ENCODE measurements at places on chromosomes 7 and 10. TPM values are rescaled to one million over a fixed set of nuclear protein-coding genes. Genes with fewer than 3 reads are reported as not detected.
A peak's percentile ranks its signal among the peaks of the same experiment; 100 is the strongest.

The AKR1D1 gene
- not detected for total RNA-seq

The CASTOR2 gene
- 0.89 TPM for total RNA-seq

The HHEX gene
- 6.8 TPM for total RNA-seq

The SNX13 gene
- total RNA-seq: 26.8 TPM

DNA sequence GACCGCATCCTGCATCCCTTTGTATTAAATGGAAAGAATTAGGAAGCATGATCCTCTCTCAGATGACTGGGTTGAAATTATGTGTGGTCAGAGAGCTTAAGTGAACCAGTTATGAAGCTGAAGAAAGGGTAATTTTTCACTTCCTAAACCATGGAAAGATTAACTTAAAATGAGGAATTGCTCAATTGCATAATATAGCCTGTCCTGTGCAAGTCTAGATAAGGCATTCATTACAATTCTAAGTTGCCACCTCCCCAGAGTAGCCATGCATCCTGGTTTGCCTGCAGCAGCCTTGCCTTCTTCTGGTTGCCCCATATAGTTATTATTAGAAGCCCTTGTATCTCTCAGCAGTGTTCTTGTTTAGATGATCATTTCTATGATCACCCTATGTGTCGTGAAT lies 45.3 kb downstream of the STARD3NL start:
- no peak for DNase-seq
- H3K4me3 ChIP-seq: no peak overlapping the region
- H3K36me3 ChIP-seq: peaks cover 4% of the 10 kb centered on the region
- peaks cover 11% of the 10 kb centered on the region for H3K4me1 ChIP-seq
- H3K27ac ChIP-seq: no peak overlapping the region

GRCh38 chr10:110834629-110835301 lies 37.0 kb upstream of the PDCD4 start:
- no peaks in the 10 kb centered on the region for H3K27me3 ChIP-seq
- H3K4me1 ChIP-seq: peaks cover 65% of the 10 kb centered on the region
- H3K27ac ChIP-seq: peak overlapping the region; percentile 84
- DNase-seq: peak; percentile 62
- no peak overlapping the region for H3K4me3 ChIP-seq

GRCh38 chr10:31157123-31158010 lies 125.7 kb upstream of the ZNF438 start:
- H3K36me3 ChIP-seq: no peaks in the 10 kb centered on the region
- DNase-seq: peak; percentile 85
- H3K4me1 ChIP-seq: no peaks in the 10 kb centered on the region
- no peak overlapping the region for H3K4me3 ChIP-seq
- H3K27ac ChIP-seq: peak overlapping the region; percentile 75

DNA sequence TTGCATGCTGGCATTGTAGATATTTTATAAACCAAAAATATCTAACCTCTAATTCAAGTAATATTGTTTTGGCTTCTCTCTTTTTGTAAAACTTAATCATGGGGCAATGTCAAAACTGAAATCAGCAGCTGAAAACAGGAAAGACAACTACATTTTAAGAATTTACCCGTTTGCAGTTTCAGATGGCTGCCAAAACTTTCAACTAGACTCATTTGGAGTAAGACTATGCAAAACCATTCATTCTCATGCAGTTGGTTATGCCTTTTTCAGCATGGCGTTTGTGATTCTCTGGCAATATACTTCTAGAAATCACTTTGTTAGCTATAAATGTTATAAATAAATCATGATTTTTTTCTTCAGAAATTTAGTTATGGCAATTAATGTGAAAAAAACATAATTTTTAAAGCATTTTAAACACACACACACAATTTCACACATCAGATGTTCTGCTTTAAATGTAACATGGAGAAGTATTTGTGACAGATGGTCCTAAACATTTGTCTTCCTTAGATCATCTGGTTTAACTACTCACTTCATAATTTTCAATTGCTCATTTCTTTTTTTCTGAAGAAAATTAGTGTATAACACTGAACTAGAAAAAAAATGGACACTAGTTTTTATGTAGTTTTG lies 116.4 kb downstream of the ITGB8 start:
- no peak overlapping the region for H3K4me3 ChIP-seq
- DNase-seq: no peak
- H3K27ac ChIP-seq: no peak overlapping the region
- no peaks in the 10 kb centered on the region for H3K4me1 ChIP-seq

DNA sequence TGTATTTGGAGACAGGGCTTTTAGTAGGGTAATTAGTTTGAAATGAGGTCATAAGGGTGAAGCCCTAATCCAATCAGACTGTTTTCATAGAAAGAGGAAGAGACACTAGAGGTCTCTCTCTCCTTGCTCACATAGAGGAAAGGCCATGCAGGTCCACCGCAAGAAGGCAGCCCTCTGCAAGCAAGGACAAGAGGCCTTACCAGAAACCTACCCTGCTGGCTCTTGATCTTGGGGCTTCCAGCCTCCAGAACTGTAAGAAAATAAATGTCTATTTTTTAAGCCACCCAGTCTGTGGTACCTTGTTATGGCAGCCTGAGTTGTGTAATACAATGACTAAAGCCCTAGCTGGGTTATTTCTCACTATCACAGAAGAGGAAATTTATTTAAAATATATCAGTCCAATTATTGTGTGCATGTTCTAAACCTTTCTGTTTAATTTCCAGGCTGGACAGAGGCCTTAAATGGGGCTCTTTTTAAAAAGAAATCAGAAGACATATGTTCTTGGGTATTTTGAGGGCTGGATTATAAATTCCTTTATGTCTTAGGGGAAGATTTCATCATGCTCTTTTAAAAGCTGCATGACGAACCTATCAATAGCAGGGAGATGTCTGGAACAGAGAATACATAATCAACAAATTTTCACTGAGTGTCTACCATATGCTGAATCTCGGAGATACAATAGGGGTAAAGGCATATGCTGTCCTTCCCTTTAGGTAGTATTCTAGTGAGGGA lies 12.9 kb upstream of the TMEM26 start:
- H3K4me1 ChIP-seq: peaks cover 29% of the 10 kb centered on the region
- H3K4me3 ChIP-seq: no peak overlapping the region
- no peak overlapping the region for H3K27ac ChIP-seq
- H3K36me3 ChIP-seq: no peaks in the 10 kb centered on the region
- no peaks in the 10 kb centered on the region for H3K27me3 ChIP-seq

DNA sequence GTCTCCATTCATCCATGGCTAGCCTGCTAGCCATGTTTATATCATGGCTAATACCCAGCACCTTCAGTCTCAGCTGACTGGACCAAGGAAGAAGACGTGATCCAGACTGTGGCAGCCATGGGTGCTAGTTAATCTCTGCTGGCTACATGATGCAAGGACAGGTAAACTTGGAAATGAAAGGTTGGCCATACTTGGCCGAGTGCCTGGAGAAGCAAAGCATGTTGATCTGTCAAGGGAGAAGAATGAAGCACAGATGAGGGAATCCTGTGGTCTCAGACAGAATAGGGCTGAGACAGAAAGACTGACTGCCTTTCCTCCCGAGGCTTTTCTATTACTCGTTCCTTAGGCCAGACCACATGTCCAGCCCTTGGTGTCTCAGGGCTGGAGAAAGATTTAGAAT lies 41.1 kb downstream of the CPVL start:
- no peak overlapping the region for H3K27ac ChIP-seq
- H3K36me3 ChIP-seq: no peaks in the 10 kb centered on the region
- H3K4me3 ChIP-seq: no peak overlapping the region
- DNase-seq: no peak
- H3K27me3 ChIP-seq: no peaks in the 10 kb centered on the region
- H3K4me1 ChIP-seq: peaks cover 7% of the 10 kb centered on the region

DNA sequence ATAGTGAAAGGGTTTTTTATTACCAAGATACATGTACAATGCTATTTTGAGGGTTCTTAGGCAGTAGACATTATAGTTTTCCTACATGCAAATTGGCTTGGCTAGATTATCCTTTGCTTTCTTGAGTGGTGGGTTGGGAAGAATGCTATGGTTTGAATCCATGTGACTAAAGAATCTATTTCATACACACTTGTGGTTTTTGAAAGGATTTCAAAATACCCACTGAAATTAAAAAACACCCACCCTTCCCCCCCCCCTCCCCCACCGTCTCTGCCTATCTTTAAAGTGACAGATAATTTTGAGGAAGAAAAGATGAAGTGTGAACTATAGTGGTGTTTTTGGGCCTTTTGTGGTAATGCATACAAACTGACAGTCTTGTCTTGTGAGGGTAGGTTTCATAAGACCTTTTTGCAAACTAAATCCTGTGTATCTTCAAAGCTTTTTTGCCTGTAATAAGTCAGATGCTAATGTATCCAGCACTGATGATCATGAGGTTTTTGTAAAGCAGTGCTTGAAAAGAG lies 90.9 kb downstream of the TPST1 start:
- no peaks in the 10 kb centered on the region for H3K27me3 ChIP-seq
- H3K36me3 ChIP-seq: no peaks in the 10 kb centered on the region
- no peak for DNase-seq
- H3K4me3 ChIP-seq: no peak overlapping the region
- no peak overlapping the region for H3K27ac ChIP-seq
- H3K4me1 ChIP-seq: no peaks in the 10 kb centered on the region

- DNase-seq: no peak
- H3K4me3 ChIP-seq: no peak overlapping the region
- no peaks in the 10 kb centered on the region for H3K36me3 ChIP-seq
These were observed 152.4 kb upstream of the LRRTM3 start for GRCh38 chr10:66773472-66773817.

- H3K4me3 ChIP-seq: no peak overlapping the region
- peak; percentile 90 for DNase-seq
- H3K4me1 ChIP-seq: peaks cover 69% of the 10 kb centered on the region
- no peaks in the 10 kb centered on the region for H3K27me3 ChIP-seq
- H3K36me3 ChIP-seq: peaks cover 38% of the 10 kb centered on the region
- peak overlapping the region; percentile 95 for H3K27ac ChIP-seq
These were observed 17.6 kb downstream of the DNAJB12 start for GRCh38 chr10:72337039-72337629.

GRCh38 chr7:148688526-148688925 lies 10.2 kb upstream of the CUL1 start:
- no peaks in the 10 kb centered on the region for H3K36me3 ChIP-seq
- no peaks in the 10 kb centered on the region for H3K4me1 ChIP-seq
- H3K27ac ChIP-seq: no peak overlapping the region
- no peaks in the 10 kb centered on the region for H3K27me3 ChIP-seq
- DNase-seq: no peak
- no peak overlapping the region for H3K4me3 ChIP-seq

- H3K27me3 ChIP-seq: no peaks in the 10 kb centered on the region
- DNase-seq: no peak
These were observed 35.0 kb upstream of the LSM8 start for GRCh38 chr7:118148930-118149329.

- H3K4me3 ChIP-seq: no peak overlapping the region
- H3K27ac ChIP-seq: no peak overlapping the region
- peaks cover 24% of the 10 kb centered on the region for H3K36me3 ChIP-seq
- DNase-seq: no peak
These were observed 40.9 kb downstream of the ACSM6 start for GRCh38 chr10:95234951-95235350.

GRCh38 chr7:3154881-3155494 lies 111.3 kb upstream of the CARD11 start:
- no peaks in the 10 kb centered on the region for H3K27me3 ChIP-seq
- no peak overlapping the region for H3K4me3 ChIP-seq
- no peak overlapping the region for H3K27ac ChIP-seq
- no peaks in the 10 kb centered on the region for H3K4me1 ChIP-seq
- no peaks in the 10 kb centered on the region for H3K36me3 ChIP-seq
- peak; percentile 67 for DNase-seq

DNA sequence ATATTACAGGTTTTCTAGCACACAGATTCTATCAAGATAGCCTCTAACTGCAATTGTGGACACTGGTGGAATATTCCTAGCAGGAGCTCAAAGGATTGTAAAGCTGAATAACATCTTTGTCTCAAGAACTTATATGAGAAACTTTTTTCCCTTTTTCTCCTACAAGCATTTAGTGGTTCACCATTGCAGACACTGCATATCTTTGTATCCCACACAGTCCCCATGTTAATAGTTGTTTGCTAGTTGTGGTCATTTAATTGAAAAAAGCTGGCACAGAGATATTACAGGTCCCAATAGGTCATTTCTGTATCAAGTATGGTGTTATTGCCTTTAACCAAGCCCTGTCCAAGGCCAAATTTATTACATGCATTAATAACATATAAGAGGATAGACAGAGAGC lies 226.2 kb upstream of the TCF7L2 start:
- H3K4me1 ChIP-seq: no peaks in the 10 kb centered on the region
- no peak overlapping the region for H3K4me3 ChIP-seq
- H3K27me3 ChIP-seq: no peaks in the 10 kb centered on the region
- H3K36me3 ChIP-seq: no peaks in the 10 kb centered on the region
- no peak overlapping the region for H3K27ac ChIP-seq

DNA sequence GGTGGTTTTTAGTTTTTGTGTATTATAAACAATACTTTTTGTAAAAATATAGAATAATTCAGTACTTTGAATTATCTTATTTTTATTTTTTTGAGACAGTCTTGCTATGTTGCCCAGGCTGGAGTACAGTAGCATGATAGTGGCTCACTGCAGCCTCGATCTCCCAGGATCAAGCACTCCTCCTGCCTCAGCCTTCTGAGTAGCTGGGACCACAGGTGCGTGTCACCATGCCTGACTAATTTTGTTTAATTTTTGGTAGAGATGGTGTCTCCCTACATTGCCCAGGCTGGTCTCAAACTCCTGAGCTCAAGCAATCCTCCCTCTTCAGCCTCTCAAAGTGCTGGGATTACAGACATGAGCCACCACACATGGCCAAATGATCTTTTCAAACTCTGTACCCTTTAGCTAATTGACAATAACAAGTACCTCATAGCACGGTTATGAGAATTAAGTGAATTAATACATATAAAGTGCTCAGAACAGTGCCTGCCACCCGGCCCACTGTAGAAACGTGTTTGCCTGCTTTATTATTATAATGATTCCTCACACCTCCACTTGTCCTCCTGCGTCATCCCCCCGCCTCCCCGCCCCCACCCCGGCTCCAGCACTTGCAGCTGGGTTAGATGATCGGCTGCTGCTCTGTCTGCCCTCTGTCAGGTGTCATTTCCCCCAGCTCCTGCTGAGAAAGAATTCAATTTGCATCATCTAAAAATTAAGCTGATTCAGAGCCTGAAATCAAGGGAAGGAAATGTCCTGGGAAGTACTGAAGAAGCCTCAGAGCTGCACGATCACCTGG lies 53.6 kb upstream of the NRF1 start:
- no peaks in the 10 kb centered on the region for H3K27me3 ChIP-seq
- H3K27ac ChIP-seq: no peak overlapping the region
- no peaks in the 10 kb centered on the region for H3K4me1 ChIP-seq
- H3K4me3 ChIP-seq: no peak overlapping the region
- no peaks in the 10 kb centered on the region for H3K36me3 ChIP-seq
- DNase-seq: no peak

- peaks cover 19% of the 10 kb centered on the region for H3K4me1 ChIP-seq
- H3K36me3 ChIP-seq: no peaks in the 10 kb centered on the region
These were observed 89.2 kb downstream of the MACC1 start for GRCh38 chr7:20128001-20128400.
